Body of pancreas (tissue), 4 donors: ENCODE measurements at places on chromosomes 12 and 14.
A peak's percentile ranks its signal among the peaks of the same experiment; 100 is the strongest.

- DNase-seq = peak; percentile 79
These were observed 13.2 kb upstream of the TIGAR start for GRCh38 chr12:4307593-4308333.

GRCh38 chr12:124824195-124824594, 39.5 kb downstream of the SCARB1 start:
- no peak for DNase-seq

DNA sequence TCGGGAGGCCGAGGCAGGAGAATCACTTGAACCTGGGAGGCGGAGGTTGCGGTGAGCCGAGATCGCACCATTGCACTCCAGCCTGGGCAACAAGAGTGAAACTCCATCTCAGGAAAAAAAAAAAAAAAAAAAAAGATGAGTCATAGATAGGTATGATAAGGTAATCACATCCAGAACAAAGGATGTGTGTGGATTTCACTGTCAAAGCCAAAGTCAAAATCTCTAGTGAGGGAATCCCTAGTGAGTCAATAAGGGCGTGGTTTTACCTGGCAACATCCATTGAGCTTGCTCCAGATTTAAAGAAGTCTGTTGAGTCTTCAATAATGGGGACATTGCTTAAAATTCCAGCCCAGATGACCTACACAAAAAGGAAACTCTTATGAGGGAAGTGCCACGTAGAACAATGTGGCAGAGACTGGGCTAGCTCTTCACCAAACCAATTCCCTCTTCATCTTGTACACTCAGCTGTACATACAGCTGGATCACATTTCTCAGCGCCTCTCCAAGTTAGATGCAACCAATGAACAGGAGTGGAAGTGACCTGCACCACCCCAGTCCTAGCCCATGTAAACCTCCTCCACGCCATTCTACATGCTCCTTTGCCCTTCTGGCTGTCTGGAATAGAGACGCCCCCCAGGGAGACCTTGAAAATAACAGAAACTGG, 23.4 kb downstream of the ALDH1L2 start:
- no peak for DNase-seq

DNA sequence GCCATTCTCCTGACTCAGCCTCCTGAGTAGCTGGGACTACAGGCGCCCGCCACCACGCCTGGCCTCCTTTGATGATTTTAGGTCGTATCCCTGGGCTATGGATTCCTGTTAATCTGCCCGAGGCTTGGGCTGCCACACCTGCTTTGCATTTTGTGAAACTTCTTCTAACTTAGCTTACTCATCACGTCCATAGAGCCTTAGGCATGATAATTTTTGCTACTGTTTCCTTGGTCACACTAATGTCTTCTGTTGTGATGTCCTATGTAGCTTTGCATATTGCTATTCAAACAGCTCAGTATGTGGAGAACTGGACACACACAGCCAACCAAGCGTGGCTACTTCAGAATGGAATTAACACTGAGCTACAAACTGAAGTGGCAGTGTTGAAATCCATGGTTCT, 47.5 kb upstream of the DDX11 start:
- DNase-seq = no peak

DNA sequence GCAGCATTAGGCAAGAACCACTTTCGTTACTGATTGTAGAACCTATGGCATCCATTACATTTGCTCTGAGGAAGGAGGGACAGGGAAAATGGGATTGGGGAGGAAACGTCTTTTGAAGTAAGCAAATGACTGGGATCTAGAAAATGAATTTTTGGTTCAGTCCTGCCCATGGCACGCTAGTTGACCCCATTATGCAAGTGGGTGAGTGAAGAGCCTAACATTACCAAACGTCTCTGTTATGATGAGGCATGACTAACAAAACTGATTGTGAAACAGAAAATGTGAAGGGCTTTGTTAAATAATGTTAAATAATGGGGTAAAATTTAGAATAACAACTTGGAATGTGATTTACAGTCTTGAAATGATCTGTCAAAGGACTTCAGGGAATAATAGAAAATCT, 38.9 kb downstream of the CPSF2 start:
- no peak for DNase-seq

DNA sequence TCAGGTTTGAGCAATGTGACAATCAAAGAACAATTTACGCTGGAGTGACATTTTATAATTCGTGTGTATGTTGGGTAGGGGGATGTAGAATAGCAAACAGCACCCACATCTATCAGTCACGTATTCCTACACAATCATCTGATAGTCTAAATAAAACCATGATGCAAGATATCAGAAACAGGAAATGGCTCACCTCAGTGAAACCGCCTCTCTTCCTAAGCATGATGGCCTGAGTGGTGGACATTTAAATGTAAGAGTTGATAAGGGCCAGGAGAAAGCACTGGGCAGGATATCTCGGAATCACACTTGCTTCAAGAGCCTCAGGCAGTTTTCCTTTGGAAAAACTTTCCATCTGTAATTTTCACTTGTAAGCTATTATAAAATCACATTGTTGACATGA, 128.2 kb downstream of the GRIP1 start:
- no peak for DNase-seq

GRCh38 chr14:34218881-34219280, 243.2 kb downstream of the SPTSSA start:
- DNase-seq = no peak

DNA sequence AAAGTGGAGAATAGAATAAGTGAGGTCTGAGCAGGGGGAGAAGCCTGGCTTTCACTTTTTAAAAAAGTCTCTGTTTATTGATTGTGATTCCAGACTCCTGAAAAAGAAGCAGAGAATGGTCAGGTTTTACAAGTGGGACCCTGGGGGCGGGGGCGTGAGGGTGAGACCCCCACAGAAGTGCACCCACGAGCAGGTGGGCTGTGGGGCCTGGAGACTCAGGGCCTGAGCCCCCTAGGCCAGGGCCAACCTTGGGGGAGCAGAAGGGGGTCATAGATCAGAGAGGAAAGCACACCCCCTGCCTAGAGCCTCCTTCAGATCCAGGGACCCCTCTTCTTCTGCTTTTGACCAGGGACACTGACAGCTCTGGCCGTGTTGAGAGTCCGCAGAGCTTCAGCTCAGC, 180.3 kb downstream of the ADGRD1 start:
- DNase-seq = no peak

DNA sequence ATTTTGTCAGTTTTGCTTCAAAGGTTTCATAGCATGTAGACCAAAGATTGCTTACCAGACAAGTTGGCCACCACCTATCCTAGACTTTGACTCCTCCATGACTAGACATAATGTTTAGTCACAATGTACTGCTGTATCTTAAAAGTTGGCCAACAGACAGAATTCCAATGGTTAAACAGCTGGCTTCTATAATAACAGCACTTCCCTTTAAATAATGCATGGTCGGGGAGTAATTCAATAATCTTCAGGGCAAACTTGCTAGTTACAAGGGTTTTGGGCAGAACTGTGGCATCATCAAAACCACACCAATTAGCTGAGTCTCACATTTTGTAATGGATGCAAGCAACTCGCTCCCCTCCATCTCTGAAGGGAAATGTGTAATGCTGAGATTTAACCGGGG, 56.9 kb downstream of the IGF1 start:
- no peak for DNase-seq

- DNase-seq = no peak
These were observed 160.1 kb downstream of the FOXN3 start for GRCh38 chr14:89256951-89257350.

DNA sequence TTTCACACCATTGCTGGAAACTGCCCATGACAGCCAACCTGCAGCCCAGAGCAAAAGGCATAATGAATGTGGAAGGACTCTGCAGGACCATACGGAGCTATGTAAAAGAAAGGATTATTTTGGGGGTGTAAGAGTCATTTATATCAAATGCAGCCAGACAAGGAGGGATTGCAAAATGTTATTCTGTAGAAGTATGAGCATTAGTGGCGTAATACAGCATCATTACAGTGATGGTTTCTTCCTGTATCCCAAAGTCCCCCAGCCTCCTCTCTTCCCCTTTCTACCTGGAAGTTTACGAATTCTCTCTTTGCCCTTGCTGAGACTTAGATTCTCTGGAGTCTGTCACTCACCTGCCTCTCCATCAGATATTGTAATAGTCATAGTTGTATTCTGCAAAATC, 89.9 kb downstream of the BORCS5 start:
- DNase-seq = no peak

DNA sequence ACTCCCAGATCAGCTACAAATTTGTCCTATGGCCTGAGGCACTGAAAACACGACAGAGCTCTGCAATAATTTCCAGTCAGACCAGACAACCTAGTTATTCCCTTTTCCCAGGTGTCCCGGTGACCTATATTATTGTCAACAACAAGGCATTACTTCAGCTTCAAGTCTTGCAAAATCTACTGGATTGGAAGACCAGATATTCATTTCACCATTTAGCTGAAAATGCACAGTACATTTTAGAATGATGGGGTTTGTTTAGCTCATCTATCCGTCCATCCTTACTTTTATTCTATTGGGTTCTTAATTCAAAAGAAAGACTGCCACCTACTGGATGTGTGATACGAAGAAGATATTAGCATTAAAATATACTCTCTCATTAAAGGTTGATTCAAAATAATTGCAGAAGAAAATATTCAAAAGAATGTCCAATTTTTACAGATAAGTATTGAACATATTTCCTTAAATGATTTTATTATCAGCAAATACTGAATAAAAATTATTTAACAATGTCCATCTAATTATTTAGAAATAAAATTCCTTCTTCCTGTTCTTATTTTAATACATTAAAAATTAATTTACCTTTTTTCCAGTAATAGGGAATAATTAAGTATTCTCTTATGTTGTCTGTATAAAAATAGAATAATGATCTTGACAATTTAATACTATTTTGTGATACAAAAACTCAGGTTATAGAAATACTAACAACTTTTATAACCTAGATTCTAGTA, 244.9 kb upstream of the LRIG3 start:
- DNase-seq = no peak
